Activated CD8-positive, alpha-beta T cell treated with anti-CD3 and anti-CD28 coated beads, Interleukin-2, amount 10 ng/mL, durations not matched to agents 7 days and 5 days (primary cell): ENCODE measurements at places on chromosomes 12 and 14. TPM values are rescaled to one million over a fixed set of nuclear protein-coding genes. Genes with fewer than 3 reads are reported as not detected.

- DNase-seq, result no peak
These were observed 17.0 kb upstream of the SRSF5 start for GRCh38 chr14:69749956-69750355.

DNA sequence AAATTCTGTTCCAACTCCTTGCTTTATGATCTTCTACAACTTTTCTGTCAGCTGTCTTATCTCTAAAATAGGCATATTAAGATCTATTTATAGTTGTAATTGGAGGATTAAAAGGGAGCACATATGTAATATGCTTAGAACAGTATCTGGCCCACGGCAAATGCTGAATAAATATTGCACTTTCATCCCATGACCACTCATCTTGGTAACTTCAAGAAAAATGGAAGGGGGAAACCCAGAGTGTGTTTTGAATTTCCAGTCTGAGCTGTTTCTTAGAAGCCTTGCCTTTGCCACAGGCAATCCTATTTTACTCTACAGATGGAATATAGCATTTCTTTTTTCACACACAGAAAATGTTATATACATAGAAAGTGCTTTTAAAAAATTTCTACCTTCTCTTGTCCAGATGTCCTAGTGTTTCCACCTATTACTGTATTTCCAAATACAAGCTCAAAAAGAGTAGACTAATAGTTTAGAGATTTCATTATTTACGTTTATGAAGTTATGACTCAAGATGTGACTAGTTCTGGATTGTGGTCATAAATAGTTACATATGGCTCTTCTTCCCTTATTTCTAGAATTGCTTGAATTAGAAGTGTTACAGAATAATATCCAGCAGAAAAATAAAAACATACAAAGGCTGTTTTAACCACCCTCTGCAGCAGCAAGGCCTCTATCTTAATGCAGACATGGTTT is 6.2 kb upstream of the STXBP6 start:
- DNase-seq, result no peak

DNA sequence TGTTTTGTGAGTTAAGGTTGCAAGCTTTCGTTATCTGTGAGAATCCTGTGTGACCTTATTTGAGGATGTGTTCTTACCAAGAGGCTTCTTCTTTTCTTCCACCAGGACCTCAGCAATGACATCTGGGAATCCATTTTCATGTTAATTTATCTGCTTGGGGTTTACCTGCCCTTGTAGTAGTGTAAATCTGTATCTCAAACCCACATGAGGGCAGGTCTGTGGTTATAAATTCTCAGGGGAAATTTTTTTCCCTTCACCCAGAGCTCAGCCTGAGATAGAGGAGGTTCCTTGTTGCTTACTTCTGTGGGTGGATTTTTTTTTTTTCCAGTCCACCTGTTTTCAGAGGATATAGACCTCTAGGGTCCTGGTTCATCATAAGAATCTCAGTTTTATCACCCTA is 70.8 kb downstream of the AKAP6 start:
- no peak for DNase-seq

DNA sequence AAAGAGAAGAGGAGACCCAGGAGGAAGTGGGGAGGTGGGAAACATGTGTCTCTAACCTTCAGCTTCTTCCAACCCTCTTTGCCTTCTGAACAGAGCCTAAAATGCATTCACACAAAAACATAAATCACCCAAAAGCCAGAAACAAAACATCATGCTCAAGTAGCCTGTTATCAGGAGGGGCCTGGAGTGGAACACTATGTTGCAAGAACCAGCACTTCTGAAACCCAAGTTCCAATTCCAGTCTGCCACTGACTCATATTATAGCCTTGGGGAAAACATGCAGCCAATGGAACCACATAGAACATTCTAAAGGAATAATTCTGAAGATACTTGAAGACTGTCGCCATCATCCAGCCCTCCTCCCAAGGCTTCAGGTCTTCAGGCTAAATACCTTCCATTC is 169.8 kb upstream of the PLXNC1 start:
- no peak for DNase-seq

DNA sequence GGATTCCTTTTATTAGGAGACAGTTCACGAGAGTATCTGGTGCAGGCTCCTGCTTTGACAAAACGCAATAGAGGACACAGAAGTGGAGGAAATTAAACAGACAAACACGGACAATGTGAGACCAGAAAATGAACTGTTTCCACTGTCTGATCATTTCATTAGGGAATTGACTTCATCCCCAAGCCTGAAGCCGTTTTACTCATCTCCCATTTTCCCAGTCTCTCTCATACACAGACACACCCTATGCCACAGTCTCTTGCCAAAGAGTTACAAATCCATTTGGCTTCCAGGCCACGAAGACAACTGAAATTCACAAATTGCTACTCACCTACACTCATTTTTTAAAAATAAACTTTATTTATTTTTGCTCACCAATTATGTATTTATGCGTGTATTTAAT is 1087.8 kb upstream of the TMEM132C start:
- DNase-seq, result no peak

Gene APOLD1
- total RNA-seq, result 11.1 TPM

Gene LYZ
- not detected for total RNA-seq

- no peak for DNase-seq
These were observed 9.3 kb upstream of the ESPL1 start for GRCh38 chr12:53258541-53259539.

DNA sequence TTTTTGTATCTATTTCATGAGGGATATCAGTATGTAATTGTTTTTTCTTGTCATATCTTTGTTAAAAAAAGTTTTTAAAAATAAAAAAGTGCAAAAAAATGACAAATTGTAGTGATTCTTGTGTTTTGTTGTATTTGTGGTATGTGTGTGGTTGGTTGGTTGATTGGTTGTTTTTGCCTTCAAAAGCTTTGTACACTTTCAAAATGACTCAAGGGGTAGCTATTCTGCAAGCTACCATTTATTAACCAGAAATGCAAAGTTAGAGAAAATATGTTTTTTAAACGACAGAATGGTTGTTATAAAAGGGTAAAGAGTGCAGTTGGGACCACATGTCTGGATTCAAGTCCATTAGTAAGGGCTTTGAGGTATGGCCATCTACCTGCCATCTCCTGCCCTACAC is 119.3 kb downstream of the SLC35F4 start:
- no peak for DNase-seq

DNA sequence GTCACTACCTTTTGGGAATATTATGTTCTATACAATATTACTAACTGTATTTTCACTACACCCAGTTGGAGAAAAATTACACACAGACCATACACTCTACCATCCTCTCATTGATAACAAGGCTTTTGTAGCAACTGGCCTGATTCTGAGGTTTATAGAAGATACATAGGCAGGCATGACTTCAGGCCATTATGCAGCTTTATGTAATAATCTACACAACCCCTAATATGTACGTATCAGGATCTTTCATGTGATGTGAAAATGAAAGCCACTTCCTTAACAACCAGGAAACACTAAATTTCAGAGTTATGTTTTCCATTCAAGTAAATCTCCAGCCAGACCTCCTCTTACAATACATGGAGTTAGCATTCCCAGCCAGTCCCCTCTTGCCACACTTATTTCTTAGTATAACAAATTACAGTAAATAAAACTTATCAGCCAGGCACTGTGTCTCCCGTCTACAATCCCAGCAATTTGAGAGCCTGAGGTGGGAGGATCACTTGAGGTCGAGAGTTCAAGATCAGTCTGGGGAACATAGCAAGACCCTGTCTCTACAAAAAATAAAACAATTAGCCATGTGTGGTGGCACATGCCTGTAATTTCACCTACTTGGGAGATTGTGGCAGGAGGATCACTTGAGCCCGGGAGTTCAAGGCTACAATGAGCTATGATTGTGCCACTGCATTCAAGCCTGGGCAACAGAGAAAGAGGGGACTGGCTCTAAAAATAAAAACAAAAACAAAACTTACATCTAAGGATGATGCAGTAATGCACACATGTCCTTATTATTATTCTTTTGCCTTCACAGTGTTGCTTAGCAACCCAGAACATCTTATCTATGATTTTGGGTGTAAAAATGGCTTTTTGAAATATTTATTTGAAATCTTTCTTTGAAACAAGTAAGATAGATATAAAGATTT is 10.4 kb upstream of the OSBPL8 start:
- DNase-seq, result no peak

DNA sequence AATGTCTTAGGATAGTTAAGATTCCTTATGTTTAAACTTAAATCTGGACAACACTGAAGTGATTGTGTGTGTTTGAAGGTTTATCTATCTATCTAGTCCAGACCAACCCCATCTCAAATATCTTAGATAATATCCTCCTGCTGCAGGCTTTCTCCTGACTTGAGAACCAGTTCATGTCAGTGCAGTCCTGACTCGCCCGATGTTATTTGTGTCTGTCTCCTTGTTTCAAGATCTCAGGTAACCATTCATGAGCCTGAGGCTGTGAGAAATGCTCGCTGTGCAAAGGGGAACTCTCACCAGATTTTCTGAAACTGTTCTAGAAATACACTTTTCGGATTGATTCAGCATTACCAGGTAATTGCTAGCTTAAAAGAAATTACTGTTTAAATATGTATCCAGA is 356.2 kb downstream of the SNAPC1 start:
- no peak for DNase-seq

- no peak for DNase-seq
These were observed 102.0 kb downstream of the KCNMB4 start for GRCh38 chr12:70467918-70468733.

Gene SLC35F4
- total RNA-seq, result not detected

Gene DCN
- total RNA-seq, result not detected

Gene USP5
- total RNA-seq, result 105 TPM

DNA sequence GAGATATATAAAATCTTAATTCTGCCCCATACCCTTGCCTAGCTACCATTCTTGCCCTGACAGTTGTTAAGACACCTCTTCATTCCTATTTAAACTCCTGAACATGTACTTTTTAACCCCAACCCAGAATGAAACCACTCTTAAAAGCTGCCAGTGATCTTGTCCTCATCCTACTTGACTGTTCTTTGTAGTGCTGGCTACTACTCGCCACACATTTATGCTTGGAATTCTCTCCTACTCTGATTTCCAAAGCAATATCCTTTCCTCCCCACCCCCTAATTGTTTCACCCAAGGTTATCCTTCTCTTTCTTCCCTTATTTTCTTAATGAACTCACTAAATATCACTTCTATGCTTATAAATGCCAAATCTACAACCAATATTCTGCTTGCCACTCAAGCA is 4.1 kb downstream of the NFYB start:
- no peak for DNase-seq

DNA sequence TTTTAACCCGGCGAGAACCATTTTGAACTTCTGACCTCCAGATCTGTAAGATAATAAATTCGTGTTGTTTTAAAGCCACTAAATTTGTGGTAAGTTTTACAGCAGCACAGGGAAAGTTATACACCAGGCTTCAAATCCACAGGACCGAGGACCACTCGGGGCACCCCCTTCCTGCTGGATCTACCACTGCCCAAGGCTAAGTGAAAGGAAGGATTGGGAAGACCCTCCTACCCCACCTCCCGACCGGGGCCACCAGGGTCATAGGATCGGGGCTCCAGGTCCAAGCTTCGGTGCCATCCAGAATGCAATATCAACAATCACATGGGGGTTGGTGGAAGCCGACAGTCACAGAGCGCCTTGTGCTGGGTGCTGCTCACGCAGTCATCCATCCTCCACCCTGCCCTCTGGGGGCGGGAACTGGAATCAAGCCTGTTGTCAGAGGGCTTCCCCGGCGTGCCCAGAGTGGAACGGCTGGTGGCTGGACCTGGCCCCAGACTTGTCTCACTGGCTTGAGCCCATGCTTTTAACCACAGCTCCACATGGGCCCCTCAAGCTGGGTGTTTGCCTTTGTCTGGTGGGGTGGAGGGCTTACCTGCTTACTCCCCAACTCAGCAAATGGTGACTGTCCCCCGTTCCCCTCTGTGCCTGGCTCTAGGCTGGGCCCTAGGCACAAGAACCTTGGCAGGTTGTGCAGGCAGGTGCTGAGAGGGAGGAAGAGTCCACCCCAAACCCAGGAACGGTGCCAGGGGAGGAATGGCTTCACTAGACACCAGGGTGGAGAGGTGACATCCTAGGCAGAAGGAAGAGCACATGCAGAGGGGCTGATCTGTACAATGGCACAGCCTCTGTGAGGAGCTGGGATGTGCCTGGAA is 180.3 kb upstream of the RTL1 start:
- DNase-seq, result no peak

DNA sequence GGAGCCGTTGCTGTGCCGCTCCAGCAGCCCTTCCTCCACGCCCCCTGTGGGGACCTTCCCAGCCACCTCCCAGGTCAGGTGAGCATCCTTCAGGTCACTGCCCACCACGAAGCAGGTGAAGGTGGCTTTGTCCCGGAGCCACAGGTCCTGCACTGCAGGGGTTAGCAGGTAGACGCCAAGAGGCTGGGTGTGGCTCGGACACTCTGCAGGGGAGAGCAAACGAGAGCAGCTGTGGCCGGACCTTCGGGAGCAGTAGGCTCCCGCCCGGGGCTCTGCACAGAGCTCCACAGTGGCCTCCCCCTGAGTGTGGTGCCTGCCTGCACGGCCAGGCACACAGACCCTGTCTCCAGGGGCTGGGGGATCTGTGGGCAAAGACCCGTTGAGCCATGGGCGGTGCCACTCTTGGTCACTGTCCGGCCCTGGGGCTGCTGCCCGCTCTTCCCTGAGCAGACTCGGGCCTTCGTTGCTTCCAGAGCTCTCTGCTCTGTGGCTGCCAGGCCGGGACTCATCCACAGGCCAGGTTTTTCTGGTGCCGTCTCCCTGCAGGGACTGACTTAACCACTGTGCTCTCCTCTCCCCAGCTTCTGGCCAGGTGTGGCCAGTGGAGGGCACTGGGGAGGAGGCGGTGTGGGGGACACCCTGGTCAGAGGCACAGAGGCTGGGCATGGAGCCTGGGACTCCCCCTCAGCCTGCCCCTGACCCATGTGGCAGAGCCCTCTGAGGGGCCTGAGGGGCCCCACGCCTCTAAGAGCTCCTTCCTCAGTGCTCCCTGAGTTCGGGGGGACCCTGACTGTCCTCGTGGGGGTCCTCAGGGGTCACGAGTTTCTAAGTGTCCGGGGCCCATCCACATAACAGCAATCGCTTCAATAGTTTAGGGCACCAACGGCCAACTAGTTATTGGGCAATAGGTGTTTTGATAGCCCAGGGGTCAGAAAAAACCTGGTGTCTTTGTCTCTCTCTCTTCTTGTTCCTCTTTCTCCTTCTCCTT is 314.9 kb downstream of the TMEM121 start:
- DNase-seq, result no peak

Gene GON7
- total RNA-seq, result 21.5 TPM

GRCh38 chr12:89451841-89452251 is 72.8 kb downstream of the GALNT4 start:
- DNase-seq, result no peak

DNA sequence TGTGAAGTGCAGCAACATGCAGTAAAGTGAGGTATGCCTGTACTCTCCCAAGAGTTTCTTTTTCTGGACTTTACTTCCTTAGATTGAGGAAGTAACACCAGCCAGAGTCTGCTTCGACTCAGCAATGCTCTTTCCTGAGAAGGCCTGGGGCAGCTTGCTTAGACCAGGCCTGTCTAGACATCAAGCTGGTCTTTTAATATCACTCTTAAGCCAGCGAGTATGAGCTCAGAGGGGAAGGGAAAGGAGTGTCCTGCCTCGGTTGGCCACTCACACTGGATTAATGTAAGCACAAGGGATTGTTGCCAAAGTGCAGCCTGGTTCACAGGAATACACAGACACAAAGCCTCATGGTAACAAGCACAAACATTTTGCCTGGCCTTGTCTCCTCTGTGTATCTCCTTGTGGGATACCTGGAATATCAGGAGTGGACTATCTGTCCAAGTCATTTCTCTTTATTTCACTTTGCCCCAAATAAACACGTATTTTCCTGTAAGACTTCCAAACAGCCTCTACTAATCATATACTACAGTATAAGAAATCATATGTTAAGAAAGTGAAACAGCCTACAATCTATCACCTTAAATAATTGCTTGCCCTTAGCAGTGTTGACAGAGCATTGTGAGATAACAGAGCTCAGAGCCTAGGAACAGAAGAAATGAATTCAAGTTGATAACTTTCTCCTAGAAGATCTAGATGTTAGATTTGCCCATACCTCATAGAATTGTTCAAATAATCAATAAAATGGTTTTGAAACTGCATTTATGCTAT is 121.2 kb upstream of the DAAM1 start:
- no peak for DNase-seq
